Aorta (tissue), 5 donors: ENCODE measurements at places on chromosomes 7 and 10. TPM values are rescaled to one million over a fixed set of nuclear protein-coding genes. Genes with fewer than 3 reads are reported as not detected.

GRCh38 chr7:244974-245373 is 45.0 kb upstream of the FOXL3 start:
- H3K4me3 ChIP-seq = no peak overlapping the region
- H3K27me3 ChIP-seq = no peaks in the 10 kb centered on the region
- H3K36me3 ChIP-seq = peaks cover 1% of the 10 kb centered on the region
- no peak overlapping the region for H3K27ac ChIP-seq
- DNase-seq = no peak

DNA sequence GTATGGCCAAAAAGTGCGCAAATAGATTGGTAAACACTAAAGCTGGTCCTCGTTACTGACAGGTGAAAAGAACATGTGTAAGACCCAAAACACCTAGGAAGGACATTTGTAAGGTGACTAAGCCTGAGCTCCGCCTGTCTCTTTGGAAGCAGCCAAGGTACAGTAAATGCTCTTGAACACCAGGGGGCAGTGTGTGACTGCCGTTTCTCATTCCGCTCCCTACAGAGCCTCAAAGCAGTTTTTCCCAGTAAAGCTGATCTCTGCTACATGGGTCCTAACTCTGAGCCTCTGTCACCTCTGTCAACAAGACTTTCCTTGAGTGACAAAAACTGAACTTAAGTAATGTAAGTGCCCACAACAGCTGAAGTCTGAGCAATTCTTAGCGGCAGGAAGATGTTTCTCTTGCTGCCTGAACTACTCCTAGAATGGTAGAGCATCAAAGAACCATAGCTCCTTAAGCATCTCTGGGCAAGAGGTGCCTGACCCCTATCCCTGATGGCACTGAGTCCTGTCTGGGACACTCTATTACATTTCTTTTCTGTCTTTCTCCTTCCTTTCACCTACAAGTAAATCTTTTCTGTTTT is 238.0 kb upstream of the INHBA start:
- H3K4me3 ChIP-seq = no peak overlapping the region
- no peaks in the 10 kb centered on the region for H3K4me1 ChIP-seq
- H3K27me3 ChIP-seq = no peaks in the 10 kb centered on the region
- no peak overlapping the region for H3K27ac ChIP-seq
- peak; percentile 85 for DNase-seq
- no peaks in the 10 kb centered on the region for H3K36me3 ChIP-seq

- no peaks in the 10 kb centered on the region for H3K36me3 ChIP-seq
- DNase-seq = no peak
- H3K4me1 ChIP-seq = peaks cover 6% of the 10 kb centered on the region
- no peak overlapping the region for H3K4me3 ChIP-seq
- no peak overlapping the region for H3K27ac ChIP-seq
Measured at GRCh38 chr7:81685270-81685868, 84.5 kb downstream of the HGF start.

GRCh38 chr7:151033864-151034249 is 5.6 kb downstream of the ABCB8 start:
- H3K4me1 ChIP-seq = no peaks in the 10 kb centered on the region
- H3K27me3 ChIP-seq = no peaks in the 10 kb centered on the region
- H3K36me3 ChIP-seq = no peaks in the 10 kb centered on the region
- no peak overlapping the region for H3K4me3 ChIP-seq

NKX2-3 gene
- total RNA-seq = not detected

TLX1 gene
- total RNA-seq = not detected

MAT1A gene
- 0.13 TPM for total RNA-seq

MASTL gene
- 7.7 TPM for total RNA-seq
